ENCODE measurements at places on chromosomes 2 and 18. TPM values are rescaled to one million over a fixed set of nuclear protein-coding genes. Genes with fewer than 3 reads are reported as not detected.
A peak's percentile ranks its signal among the peaks of the same experiment; 100 is the strongest.

The VAMP5 gene
- total RNA-seq, result 3.6 TPM

The DLX2 gene
- 3.3 TPM for total RNA-seq

The IL36B gene
- total RNA-seq, result not detected

The PDE1A gene
- total RNA-seq, result 42.1 TPM

The BMP10 gene
- total RNA-seq, result not detected

The IGFBP2 gene
- 213 TPM for total RNA-seq

The C2orf80 gene
- 28.7 TPM for total RNA-seq

The REG3A gene
- not detected for total RNA-seq

The COL4A3 gene
- total RNA-seq, result 0.16 TPM

The GBX2 gene
- total RNA-seq, result not detected

The CHRND gene
- total RNA-seq, result not detected

The RAX gene
- not detected for total RNA-seq

The RIT2 gene
- 21.8 TPM for total RNA-seq

The KCNG2 gene
- 0.31 TPM for total RNA-seq

GRCh38 chr2:165434865-165435496 lies 34.5 kb upstream of the CSRNP3 start:
- no peak for DNase-seq

- no peak for DNase-seq
These were observed 11.1 kb downstream of the PDE1A start for GRCh38 chr2:182415771-182416170.

DNA sequence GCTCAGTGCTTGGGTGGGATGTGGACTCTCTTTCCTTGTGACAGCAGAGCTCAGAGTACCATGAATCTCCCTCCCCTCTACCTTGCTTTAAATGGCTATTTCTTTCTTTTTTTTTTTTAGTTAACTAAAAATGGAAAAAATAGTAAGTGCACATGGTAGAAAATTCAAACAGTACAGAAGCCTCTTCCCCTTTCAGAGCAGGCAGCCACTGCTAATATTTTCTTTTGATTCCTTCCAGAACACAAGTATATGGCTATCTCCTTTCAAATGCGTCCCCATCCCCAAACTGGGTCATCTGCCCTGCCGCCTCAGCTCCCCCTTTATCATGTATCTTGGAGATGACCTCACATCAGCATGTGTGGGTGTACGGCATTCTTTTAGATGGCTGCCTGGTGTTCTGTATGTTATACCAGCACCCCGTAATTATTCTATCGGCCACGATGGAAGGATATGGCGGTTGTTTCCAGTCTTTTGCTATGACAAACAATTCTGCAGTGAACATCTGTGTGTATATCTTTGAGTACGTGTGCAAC lies 70.5 kb upstream of the DLX2 start:
- DNase-seq, result no peak

GRCh38 chr2:174778085-174778981 lies 14.1 kb upstream of the CHRNA1 start:
- DNase-seq, result no peak

- DNase-seq, result no peak
These were observed 12.9 kb upstream of the SNORC start for GRCh38 chr2:232857158-232857563.

- no peak for DNase-seq
These were observed 35.9 kb upstream of the SCN9A start for GRCh38 chr2:166411473-166412230.

- no peak for DNase-seq
These were observed 399.7 kb upstream of the ID2 start for GRCh38 chr2:8281950-8282857.

GRCh38 chr18:60585670-60586069 lies 213.1 kb upstream of the MC4R start:
- no peak for DNase-seq

GRCh38 chr2:36337354-36337753 lies 18.2 kb upstream of the CRIM1 start:
- DNase-seq, result no peak

DNA sequence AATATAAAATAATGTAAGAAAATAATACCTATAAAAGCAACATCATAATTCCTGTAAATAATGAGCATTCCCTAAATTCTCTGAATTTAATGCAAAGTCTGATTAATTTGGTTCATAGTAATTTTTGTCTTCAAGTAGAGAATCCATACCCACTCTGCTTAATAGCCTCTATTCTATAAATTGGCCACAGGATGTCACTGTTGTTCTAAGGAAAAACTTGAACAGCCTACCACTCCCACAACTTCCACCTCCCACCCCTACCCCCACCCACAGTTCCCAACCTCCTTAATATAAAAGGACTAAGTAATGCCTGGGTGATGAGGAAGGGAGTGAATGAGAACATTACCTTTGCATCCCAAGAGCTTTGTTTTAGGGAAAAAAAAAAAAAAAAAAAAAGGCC lies 27.2 kb upstream of the BBS5 start:
- DNase-seq, result no peak

DNA sequence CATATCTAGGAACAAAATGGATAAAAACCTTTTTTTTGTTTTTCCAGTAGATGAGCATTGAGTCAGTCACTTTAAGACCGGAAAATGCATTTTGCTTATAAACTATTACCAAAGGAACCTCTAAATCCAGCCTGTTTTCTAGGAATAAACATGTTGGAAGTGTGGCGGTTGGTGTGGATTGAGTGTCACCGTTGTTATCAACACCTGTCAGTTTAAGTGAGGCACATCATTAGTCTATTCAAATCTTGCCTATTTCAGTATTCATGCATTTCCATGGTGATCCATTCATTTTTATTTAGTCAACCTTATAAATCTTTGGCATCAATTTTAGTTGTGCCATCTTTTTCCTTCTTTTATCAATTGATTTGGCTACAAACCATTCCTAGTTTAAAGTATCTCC lies 3.3 kb downstream of the KLHL29 start:
- DNase-seq, result no peak

DNA sequence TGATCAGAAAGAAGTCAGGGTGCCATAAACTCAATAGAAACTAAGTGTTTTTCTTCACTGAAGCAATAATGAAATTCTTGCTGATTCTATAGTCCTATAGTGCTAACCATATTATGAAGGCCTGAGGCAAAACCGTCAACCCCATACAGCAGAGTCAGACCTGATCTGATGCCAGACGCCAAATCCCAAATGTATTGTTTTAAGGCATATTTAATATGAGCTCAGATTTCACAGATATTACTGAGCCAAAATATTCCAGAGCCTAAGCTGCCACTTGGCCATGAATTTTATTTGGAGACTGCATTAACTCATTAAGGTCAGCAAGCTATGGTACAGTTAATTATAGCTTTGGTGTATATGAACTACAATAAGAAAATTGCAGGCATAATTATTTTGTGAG lies 53.4 kb downstream of the SCN1A start:
- DNase-seq, result no peak

GRCh38 chr2:125745514-125745913 lies 910.4 kb upstream of the GYPC start:
- peak; percentile 33 for DNase-seq

- no peak for DNase-seq
These were observed 15.2 kb downstream of the KCNJ3 start for GRCh38 chr2:154713675-154714074.

DNA sequence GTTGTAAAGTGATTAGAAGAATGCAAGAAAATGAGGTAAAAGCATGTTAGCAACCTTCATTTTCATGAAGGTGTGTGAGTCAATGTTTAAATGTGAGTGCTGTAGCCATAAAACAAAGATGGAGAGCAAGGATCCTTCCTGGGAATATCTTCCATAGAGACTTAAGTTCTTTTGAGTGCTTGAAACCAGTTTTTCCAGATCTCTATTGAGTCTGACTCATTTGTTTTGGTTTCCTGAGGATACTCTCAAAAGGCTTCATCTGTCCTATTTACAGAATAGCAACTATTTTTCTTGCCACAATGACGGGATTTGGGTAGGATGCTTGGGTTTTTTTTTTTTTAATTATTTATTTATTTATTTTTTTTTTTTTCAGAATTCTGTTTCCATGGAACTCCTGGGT lies 45.9 kb upstream of the ASB1 start:
- DNase-seq, result no peak

GRCh38 chr2:76180676-76181075 lies 470.0 kb upstream of the GCFC2 start:
- no peak for DNase-seq

DNA sequence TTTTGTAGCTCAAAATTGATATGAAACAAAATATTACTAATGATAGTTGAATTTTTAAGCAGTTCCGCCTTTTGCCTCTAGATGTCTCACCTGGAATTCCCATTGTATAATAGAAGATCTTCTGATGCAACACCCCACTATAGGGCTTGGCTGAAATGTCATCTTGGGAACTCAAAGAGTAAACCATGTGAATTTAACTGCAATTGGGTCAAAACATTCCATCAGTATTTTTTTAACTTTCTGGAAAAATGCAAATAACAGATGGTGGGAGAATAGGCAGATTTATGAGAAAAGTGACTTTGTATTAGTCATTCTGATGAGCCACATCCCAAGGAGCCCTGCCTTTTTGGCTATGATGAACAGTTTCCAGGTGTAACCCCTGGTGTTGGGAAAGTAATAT lies 489.9 kb downstream of the NYAP2 start:
- no peak for DNase-seq

DNA sequence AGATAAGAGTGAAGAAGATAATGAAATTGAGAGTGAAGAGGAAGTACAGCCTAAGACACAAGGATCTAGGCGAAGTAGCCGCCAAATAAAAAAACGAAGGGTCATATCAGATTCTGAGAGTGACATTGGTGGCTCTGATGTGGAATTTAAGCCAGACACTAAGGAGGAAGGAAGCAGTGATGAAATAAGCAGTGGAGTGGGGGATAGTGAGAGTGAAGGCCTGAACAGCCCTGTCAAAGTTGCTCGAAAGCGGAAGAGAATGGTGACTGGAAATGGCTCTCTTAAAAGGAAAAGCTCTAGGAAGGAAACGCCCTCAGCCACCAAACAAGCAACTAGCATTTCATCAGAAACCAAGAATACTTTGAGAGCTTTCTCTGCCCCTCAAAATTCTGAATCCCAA lies 15.7 kb downstream of the MSH6 start:
- DNase-seq, result no peak

DNA sequence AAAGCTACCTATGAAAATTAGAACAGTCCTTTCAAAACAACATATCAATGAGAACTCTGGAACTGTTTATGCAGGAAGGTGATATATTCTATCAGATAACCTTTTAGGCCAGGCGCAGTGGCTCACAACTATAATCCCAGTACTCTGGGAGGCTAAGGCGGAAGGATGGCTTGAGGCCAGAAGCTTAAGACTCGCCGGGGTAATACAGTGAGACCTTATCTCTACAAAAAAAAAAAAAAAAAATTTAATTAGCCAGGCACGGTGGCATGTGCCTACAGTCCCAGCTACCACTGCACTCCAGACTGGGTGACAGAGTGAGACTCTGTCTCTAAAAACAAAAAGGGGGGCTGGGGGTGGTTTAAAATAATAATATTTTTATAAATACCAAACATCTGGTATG lies 77.9 kb downstream of the OSBPL1A start:
- no peak for DNase-seq

DNA sequence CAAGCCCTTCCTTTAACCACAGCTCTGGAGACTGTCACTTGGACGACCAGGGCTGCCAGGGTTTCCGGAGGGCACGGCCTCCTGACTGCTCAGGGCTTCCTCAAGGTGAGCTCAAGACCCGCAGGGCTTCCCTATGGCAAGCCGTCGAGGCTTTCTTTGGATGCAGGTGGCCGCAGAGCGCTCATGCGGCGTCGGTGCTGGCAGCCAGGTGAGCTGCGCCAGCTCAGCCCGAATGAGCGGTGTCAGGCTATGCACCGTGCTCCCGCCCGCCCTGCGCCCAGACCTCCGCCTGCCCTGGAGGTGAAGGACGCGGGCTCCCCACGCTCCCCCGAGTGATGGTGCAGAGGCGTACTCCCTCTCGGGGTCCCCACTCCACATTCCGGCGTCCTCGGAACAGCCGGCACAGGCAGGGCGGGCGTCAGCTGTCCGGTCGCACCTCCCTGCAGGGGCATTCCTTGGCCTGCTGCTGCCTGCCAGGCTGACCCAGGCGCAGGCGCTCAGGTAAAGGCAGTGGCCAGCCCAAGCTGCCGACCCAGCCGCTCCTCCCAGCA lies 20.8 kb upstream of the TUBB6 start:
- DNase-seq, result no peak

- DNase-seq, result no peak
These were observed 152.8 kb downstream of the EHBP1 start for GRCh38 chr2:62858231-62858832.

- DNase-seq, result no peak
These were observed 66.8 kb upstream of the WDR75 start for GRCh38 chr2:189374481-189374880.
